ENCODE measurements at places on chromosomes 5 and 9.

GRCh38 chr5:162323466-162323865 lies 255.9 kb downstream of the GABRG2 start:
- no peak for DNase-seq

GRCh38 chr5:54415147-54415546 lies 40.4 kb upstream of the HSPB3 start:
- no peak for DNase-seq

DNA sequence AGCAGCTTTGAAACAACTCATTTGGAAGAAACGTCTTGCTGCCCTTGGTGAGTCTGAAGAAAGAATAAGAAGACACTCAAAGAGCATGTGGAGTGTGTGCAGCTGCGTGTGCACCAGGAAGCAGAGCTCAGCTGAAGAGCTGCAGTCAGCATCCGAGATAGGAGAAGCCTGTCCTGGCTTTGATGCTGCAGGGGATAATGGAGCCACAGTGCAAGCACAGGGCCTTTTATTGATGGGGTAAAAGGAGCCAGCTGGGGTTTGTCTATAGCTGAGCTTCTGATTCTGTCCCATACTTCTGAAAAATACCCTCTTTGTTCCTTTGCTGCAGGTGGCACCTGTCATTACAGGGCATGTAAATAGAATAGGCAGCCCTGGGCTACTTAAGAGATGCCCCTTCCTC lies 375.7 kb upstream of the ZNF462 start:
- DNase-seq: peak; percentile 66

GRCh38 chr9:132548751-132549640 lies 33.4 kb upstream of the BARHL1 start:
- DNase-seq: no peak

DNA sequence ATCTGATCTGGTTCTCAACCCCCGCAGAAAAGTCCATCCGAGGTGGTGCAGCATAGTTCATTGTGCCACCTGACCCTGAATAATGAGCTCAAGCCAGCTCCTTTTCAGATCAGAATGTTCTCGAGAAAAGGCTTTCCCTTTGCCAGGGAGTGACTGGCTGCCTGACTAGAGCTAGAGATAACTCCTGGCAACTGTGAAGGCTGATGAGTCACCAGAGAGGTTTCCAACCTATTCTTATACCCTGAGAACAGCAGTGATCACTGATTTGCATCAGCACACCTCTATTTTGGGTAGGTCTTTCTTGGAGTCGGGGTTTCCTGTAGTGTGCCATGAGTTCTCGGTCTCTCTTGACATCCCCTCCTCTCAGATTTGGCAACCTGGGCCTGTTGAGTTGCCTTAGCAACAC lies 127.9 kb downstream of the PIK3R1 start:
- no peak for DNase-seq

GRCh38 chr5:139404484-139404840 lies 573 bp upstream of the SPATA24 start:
- DNase-seq: no peak

- DNase-seq: no peak
These were observed 12.5 kb upstream of the LPAR1 start for GRCh38 chr9:111050819-111051218.

DNA sequence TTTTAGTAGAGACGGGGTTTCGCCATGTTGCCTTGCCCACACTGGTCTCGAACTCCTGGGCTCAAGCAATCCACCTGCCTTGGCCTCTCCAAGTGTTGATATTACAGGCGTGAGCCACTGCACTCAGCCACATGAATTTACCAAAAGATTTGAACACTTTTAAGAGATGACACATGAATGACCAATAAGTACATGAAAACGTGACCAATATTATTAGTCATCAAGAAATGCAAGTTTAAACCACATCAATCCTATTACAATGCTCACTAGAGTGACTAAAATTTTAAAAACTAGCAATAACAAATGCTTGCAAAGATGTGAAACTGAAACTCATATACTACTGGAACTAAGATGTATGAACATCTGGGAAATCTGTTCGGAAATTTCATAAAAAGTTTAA lies 54.3 kb downstream of the NR6A1 start:
- DNase-seq: no peak

DNA sequence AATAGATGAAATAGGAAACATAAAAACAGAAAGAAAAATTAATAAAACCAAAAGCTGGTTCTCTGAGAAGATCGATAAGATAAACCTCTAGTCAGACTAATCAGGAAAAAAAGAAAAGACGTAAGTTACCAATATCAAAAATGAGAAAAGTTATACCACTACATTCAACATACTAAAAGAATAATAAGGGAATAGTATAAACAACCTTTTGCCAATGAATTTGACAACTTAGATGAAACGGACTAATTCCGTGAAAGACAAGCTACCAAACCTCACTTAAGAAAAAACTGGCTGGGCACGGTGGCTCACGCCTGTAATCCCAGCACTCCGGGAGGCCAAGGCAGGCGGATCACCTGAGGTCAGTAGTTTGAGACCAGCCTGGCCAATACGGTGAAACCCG lies 7.5 kb downstream of the KIF3A start:
- no peak for DNase-seq

DNA sequence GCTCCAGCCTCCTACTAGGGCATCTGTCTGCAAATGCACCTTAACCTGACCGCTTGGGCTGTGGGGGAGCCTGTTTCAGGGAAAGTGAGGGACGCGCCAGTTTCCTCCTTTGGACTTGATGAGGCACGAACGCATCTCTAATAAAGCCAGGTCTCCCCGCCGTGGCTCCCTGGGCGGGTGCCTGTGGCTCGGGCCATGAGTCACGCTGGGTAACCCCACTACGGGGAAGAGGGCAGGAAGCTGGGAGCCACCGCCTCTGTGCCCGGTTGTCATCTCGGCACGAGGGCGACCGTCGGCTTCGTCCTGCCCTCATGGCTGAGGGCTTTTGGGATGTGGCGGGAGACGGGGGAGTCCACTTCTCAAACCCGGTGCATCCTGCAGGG lies 12.1 kb downstream of the NOTCH1 start:
- no peak for DNase-seq

DNA sequence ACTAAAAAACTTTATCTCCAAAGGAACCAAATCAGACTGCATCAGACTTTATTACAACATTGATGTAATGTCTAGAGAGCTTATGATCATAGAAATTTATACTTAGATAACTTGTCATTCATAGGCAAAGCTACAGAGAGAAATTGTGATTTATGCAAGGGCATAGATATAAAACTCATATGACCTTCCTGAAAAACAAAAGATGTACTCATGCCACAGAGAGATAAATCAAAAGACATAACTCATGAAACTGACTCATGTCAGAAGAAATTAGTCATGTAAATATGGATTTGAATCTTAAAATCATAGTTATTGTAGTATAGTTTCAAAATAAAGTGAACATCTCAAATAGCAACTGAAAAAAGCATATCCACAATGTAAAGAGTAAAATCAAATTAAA lies 186.2 kb downstream of the GABBR2 start:
- no peak for DNase-seq

Data from head of caudate nucleus (tissue), 42 donors.